ENCODE measurements at places on chromosomes 11 and 22.

DNA sequence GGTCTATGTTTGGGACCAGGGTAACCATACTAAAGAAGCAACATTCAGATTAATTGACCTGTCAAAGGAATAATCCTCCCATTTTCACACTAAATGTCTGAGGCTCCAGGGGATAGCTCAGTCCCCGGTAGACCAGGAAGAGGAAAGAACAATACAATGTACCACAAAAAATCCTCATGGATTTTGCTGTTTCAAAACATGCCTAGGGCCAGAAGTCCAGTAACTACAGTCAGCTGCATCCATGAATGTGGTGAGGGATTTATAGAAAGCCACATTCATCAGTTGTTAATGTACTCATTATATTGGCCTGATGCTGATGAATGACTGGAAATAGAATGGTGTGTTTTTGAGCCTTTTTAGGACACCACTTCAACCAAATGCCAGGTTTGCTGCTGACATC is 6.9 kb upstream of the ETS1 start:
- DNase-seq, result no peak

DNA sequence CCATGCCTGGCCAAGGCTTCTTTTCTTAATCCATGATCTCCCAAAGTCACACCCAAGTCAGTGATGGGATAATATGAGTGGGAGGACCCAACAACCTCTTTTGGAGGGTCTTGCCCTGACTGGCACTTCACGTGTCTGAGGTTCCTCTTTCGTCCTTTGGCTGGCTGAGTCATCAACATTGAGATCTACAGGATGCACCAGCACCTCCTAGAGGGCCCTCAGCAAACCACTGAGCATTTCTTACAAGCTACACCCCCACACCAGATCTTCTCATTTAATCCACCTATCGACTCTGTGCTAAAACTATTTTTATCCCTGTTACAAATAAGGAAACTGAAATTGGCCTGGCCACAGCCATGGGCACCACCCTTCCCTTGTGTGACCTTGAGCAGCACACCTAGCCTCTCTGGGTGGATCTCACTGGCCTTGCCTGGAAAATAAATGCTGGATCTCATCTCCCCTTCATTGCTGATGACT is 63.4 kb downstream of the FLI1 start:
- DNase-seq, result peak; percentile 24

DNA sequence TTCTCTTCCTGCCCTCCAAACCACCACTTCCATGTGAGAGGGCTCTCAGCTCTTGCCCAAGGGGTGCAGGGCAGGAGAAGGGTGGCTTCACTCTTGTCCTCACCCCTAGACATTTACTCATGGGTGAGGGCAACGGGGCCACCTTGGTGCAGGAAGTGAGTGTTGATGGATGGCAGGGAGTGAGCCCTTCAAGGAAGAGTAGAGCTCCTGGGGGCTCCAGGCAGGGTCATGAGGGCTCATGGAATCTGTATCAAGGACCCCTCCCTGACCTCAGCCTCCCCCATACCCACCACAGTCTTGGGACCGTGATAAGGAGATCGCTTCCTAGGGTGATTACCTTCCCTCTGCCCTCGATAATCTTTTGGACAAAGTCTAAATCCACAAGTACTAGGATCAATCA is 37.8 kb downstream of the TSPAN18 start:
- DNase-seq, result no peak

- peak; percentile 16 for DNase-seq
Observed at GRCh38 chr11:118230088-118230487, 5.3 kb upstream of the JAML start.

GRCh38 chr11:2577031-2577990 is 122.5 kb downstream of the KCNQ1OT1 start:
- DNase-seq, result no peak

DNA sequence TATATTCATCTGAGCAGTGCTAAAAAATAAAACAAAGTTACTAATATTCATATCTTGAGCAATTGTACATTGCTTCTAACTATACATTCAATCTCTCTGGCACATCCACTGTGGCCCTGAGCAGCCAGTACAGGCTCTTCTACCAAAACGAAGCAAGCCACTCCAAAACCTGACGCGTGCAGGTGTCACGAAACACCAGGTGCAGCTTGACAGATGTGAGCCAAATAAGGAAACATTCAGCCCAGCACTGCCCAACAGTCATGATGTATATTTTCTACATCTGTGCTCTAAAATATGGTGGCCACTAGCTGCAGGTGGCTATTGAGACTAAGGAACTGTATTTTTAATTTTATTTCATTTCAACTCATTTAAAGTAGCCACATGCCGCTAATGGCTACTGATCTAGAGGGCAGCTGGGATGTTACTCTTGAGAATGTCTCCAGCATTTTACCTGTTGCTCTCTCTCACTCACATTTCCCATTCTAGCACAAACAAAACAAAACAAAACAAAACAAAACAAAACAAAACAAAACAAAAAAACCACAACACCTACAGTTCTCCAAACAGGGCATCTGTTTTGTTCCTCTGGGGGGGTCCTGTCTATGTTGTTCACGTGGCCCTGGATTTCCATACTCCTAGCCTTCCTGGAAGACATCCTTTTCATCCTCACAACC is 77.7 kb downstream of the LARGE1 start:
- DNase-seq, result no peak

All from activated T-helper 1 cell treated with anti-CD3 and anti-CD28 coated beads, Interleukin-2, amount 50 U/mL, for 16 hours (primary cell).